ENCODE measurements at places on chromosomes 6 and 20.

DNA sequence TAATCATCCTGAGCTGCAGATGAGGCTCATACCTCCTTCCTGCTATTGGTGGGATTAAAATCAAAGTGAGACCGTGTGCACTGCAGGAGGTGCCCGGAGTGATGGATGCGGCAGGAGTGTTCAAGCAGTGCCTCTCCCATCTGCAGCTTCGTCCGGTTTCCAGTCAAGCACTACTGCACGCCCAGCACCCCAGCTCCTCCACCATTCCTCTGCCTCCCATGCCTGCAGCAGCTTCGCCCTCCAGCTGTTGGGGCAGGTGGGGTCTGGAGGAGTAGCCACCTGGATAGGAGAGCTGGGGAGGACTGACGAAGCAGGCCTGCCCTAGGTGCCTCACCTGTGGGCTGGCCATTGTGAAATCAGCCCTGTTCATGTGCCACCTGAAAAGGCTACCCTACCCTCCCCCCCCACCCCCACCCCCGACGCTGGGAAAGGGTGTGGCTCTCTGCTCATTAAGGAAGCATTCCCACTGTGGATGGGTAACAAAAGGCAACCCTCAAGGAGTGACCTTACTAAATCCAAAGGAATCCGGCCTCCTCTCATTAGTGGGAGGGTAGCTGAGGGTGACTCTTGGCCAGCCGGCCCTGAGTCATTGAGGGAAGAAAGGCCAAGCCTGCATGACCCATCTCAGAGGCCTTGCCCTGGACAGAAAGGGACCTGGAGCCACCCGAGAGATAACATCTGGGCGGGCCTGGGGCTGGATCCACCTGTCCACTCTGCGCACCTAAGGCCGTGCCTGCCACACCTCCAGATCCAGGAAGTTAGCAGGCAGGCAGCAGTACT is 115.9 kb upstream of the ARMC2 start:
- no peak for DNase-seq

DNA sequence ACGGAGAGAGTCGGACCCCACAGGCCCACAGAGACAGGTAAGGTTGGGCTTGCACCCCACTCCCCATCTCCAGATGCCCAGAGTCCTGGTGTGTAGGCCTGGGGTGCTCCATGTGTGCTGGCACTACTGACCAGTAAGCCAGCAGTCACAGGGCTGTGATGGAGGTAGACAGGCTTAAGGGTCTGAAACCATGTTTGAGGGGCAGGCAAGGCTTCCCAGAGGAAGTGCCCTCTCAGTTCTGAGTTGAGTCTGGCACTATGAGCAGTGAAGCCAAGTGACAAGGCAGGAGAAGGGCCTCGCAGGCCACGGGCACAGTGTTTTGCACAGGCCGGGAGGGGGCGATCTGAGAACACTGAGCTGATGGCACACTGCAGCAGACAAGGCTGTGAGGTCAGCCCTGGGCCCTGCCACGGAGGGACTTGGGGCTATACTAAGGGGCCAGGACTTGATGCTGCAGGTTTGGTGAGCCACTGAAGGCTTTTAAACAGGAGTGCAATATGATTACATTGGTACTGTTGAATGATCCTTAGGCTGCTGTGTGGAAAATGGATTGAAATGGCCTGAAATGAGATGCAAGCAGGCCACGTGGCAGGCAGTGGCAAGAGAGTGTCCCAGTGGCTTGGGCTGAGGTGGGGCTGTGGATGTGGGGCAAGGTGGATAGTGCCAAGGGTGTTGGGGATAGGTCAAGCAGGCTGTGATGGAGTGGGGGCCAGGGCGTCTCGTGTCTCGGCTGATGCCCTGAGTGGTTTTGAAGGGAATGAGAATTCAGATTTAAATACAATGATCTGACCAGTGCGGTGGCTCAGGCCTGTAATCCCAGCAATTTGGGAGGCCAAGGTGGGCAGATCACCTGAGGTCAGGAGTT is 20.3 kb downstream of the TTBK1 start:
- DNase-seq = no peak

- no peak for DNase-seq
Observed at GRCh38 chr6:47672816-47673215, 25.6 kb upstream of the ADGRF4 start.

DNA sequence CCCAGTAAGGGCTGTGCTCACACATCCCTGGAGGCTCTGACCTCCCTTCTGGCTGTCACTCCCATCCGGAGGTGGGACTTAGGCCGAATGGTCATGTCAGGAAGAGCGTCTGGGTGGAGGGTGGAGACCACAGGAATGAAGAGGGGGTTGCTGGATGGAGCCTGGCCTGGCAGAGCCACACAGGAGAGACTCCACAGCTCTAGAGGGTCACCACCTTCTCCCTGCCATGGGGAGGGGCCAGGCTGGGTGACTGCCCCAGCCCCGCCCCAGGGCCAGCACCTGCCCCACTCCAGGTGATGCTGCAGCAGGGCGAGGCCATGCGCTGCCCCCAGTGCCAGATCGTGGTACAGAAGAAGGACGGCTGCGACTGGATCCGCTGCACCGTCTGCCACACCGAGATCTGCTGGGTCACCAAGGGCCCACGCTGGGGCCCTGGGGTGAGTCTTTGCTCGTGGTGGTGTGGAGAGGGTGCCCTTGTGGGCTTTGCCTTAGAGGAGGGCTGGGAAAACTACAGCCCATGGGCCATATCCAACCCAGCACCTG is 20.6 kb downstream of the RBCK1 start:
- no peak for DNase-seq

DNA sequence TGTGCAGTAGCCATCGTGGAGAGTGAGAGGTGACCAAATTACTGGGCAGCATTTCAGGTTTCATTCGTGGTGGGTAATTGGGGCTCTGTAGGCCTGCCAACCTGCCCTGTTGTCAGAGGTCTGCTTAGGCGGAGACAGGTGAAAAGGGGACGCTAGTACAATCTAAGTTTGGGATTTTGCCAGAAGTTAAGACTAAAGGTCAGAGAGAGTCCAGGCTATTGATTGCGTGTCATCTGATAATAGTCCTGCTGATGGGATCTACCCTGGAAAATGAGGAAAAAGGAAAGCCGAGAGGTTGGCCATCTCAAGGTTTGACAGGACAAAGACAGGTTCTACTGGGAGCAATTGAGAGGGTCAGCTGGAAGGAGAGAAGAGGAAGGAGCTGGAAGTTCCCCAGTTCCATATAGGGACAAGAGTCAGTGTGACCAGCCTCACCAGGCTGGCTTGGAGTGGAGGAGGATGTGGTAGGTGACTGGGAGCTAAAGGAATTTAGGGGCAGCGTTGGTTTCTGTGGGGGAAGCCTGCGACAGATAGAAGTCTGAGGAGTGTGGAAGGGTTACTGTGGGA is 10.9 kb downstream of the ARFGEF2 start:
- DNase-seq = no peak

DNA sequence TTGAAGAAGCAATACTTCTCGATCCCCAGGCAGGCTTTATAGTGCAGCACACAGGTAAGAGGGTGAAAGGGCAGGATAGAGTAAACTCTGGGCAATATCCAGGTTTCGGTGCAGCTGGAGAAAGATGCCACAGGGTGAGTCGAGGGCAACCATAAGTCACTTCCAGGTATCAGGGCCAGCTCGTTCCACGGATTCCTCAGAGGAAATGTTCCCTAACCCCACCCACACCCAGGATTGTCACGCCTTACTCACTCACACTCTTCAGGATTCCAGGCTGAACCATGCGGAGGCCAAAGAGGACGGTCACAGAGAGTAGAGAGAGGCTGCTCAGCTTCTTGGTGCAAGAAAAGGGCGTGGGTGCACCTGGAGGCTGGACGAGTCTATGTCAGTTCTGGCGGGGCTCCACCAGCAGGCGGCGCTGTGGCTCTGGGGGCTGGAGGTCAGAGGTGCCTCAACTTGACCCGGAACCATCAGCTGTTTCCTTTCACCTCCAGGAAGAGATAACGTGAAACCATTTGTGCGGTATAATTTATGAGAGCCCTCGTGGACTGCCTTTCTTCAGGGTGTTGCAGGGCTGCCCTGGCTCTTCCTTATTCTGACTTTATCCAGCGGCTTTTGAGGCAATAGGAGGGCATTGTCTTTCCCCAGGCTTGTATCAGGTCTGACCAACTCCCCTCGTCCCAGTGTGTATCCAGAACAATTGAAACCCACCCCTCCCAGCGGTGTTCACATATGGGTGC is 14.5 kb upstream of the WFDC12 start:
- DNase-seq = no peak

GRCh38 chr6:75409928-75410327 is 83.7 kb downstream of the FILIP1 start:
- no peak for DNase-seq

DNA sequence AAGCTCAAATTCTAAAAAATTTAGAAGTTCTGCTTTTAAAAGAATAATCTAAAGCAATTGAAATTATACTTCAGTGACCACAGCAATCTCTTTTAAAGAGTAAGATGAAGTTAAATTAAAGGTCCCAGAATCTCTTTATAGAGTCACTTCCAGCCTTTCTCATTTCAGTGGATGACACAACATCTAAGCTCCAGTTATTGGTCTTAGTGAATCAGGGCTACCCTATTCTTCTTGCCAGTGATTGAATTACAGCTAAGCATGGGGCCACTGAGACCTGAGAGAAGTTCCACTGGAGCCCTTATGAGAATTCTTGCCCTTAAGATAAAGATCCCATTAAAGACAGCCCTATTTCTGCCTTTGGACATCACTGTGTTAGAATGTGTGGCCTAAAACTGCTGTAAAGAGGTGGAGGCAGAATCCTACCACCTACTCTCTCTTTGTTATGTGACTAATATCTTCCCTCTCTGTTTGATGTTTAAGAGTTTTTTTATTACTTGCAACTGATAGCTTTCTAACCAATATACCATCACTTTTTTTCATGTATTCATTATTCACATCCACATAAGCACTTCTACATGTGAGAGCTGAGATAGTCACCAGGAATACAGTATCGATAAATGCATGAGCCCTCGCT is 128.6 kb downstream of the UNC5CL start:
- no peak for DNase-seq

- no peak for DNase-seq
Observed at GRCh38 chr6:127015858-127016257, 102.6 kb upstream of the RSPO3 start.

- no peak for DNase-seq
Observed at GRCh38 chr20:4617019-4617418, 104.7 kb upstream of the PRND start.

DNA sequence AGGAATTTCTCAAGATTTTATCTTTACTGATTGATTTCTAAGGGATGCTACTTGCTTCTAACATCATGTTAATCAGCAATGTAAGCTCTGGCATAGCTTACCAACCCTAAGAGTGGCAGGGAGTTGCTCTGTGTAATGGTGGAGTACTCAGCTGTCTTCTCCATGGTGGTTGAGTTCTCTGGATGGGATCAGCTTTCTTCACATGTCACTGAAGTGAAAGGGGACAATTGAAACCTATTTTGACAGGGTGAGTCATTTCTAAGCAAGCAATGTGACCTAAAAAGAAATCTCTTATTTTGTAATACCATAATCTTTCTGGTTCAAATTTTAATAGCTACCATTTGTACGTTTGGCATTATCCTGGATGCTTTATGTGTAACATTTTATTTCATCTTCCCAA is 430.4 kb downstream of the GJA1 start:
- no peak for DNase-seq

GRCh38 chr20:33263784-33264183 is 19.2 kb upstream of the BPIFB1 start:
- DNase-seq = no peak

DNA sequence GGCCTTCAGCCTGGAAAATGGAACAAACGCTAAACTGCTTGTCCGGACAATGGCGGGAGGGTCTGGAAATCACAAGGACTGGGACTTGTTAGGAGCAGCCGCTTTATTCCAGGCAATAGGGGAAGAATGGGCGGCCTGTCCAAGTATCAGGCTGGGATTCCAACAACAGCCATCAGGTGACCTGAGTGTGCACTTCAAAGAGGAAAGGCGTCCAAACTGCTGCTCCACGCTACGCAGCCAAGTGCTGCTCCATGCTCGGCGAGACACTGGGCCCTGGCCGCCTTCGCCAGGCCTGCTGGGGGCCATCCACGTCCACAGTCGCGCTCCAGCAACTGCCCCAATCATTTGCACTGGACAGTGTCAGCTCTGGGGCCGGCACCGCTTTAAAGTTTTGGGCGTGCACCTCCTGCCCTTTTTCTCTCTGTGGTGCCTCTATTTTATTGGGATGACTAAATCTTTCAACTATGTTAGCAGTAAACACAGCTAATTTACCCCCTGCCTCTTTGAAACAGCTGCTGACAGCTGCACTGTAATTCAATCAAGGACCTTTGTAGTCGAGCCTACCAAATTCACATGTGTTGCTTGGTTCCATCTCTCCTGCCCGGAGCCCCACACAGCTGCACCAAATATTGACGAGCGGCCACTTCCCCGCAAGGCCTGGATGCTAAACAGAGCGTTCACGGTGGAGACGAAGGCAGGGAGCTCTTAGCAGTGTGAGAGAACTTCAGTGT is 98.3 kb downstream of the BMP7 start:
- no peak for DNase-seq

DNA sequence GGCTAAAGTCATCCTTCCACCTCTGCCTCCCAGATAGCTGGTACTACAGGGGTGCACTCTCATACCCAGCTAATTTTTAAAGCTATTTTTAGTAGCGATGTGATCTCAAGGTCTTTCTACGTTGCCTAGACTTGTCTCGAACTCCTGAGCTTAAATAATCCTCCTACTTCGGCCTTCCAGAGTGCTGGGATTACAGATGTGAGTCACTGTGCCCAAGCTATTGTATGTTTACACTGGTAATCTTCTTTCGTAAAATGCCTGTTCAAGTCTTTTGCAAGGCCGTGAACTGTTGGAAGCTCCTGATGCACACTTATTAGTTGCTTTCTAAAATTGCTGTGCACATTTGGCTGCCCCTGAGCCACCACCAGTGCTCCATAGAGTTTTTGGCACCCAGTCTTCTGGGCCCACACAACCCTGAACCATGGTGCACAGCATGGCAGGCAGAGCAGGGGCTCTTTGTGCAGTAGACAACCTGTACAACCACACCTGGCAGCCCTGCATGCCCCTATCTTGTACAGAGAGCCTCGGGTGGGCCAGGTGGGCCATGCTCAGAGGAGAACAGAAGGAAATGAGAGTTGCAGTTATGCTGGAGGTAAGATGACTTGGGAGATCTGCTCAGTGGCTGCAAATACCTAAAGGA is 33.3 kb downstream of the PDRG1 start:
- DNase-seq = no peak
